ENCODE measurements at places on chromosomes 1 and 21.

DNA sequence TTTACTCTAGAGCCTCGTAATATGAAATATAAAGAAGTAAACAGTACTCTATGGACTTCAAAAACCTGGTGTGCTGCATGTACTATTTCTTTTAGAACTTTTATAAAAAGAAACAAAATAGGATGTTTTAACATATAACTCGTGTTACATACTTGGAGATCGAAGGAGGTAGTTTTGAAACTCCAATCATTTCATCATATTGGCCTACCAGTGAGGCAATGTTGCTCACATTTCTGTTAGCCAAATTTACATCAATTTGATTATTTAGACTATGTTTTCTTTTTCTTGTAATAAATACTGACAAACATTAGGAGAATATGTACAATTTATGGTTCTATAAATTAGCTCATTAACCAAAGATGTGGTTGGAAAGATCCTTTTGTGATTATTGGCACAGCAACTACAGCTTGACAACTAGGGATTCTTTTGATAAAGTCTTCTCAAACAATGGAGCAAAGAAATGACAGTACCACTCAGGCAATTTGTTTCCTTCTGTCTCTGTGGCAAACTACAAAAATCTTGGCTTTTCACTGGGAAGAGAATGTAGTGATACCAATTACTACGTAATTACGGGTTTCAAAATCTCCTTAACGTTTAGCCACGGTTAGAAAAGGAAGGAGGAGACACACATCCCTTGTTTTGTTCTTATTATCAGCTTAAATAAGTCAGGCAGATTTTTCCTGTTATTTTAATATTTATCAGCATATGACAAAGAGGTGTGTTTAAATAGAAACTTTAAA, 266.6 kb upstream of the SGIP1 start:
- no peak for DNase-seq

DNA sequence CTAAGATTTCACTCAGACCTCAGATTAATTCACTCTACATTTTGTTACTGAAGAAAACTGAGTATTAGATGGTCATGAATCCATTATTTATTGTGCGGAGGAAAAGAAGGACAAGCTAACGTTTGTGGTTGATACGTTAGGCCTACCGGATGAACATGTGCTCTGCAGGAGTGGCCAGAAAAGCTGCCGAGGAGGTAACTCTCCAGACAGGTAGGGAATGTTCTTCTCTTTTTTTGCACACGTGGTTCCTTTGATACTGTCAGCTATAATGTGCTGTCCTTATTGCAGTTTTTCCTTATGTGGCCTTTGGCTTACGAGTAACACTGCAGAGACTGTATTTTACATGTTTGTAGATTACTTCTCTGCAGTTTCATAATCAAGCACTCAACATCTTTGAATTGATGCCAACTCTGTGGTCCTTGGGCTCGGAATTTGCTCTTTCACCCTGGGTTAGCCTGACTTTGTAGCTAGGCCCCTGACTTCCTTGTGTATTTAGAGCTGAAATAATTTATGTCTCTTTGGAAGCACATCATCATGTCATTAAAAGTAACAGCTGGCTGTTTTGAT, 13.6 kb downstream of the MTR start:
- DNase-seq = no peak

- DNase-seq = no peak
These were observed 13.2 kb downstream of the ZMYND12 start for GRCh38 chr1:42442662-42443061.

GRCh38 chr1:27959792-27960603, at the start of gene XKR8:
Gene XKR8 (plus strand): TSS chr1:27959973. CDS start chr1:27960070, 97 bp downstream.
- peak; percentile 83 for DNase-seq

- peak; percentile 19 for DNase-seq
These were observed 912 bp upstream of the PKNOX1 start for GRCh38 chr21:42973309-42973990.

DNA sequence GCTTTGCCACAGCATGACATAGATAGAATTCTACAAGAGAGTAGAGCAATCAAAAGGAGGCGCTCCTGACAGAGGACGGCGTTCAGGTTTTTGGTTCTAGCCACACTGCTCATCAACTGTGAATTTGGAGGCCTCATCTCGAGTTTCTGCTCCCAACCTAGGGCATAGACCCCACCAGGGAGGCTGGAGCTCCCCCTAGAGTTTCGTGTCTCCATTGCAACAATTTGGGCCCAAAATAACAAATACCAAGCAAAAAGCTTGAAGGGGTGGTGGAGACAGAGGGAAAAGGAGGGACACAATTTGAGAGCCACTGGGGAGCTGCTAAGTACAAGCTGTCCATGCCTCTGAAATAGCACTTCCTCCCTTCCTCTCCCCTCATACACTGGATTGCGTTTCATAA, 297.0 kb downstream of the GPATCH2 start:
- no peak for DNase-seq

DNA sequence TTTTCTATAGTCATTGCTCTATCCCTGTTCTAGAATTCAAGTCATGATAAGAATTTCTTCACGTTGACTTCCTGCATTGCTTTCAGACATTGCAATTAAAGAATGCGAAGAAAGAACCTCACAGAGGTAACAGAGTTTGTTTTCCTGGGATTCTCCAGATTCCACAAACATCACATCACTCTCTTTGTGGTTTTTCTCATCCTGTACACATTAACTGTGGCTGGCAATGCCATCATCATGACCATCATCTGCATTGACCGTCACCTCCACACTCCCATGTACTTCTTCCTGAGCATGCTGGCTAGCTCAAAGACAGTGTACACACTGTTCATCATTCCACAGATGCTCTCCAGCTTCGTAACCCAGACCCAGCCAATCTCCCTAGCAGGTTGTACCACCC, 10.6 kb downstream of the APCS start:
- no peak for DNase-seq

DNA sequence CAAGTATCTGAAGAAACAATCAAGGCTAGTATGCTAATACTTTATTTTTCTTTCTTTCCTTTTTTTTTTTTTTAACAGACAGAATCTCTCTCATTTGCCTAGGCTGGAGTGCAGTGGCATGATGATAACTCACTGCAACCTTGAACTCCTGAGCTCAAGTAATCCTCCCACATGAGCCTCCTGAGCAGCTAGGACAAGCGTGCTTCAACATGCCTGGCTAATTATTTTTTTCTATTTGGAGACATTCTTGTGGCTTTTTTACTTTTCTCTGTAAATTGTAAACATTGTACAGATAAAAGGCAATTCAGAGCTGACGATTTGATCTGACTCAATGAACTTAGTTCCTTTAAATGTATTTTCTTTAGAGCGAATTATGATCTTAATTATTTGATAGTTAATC, 41.4 kb downstream of the CCDC18 start:
- DNase-seq = no peak

- no peak for DNase-seq
These were observed 158.2 kb upstream of the KLHDC7A start for GRCh38 chr1:18322368-18323032.

GRCh38 chr1:43284065-43284464, 1.3 kb downstream of the C1orf210 start:
- no peak for DNase-seq

GRCh38 chr1:89957107-89957506, 37.8 kb upstream of the ZNF326 start:
- DNase-seq = no peak

DNA sequence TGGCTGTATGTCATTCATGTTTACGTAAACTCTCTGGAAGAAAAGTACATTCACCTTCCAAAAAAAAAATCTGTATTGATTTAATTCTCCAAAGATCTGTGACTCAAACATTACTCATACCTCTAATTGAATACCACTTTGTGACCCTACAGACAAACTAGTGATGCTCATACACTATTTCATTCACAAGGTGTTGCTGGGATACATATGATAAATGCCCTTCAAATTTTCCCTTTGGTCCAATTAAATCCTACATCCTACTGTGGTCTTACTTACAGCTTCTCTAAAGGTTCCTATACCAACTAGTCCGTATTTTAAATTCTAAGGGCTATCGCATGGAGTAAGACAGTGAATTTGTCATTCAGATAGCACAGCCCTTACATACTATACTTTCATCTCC, 26.8 kb upstream of the CADM3 start:
- DNase-seq = no peak
